ENCODE measurements at places on chromosomes 2 and 18. TPM values are rescaled to one million over a fixed set of nuclear protein-coding genes. Genes with fewer than 3 reads are reported as not detected.

GRCh38 chr18:42157878-42158277, 202.8 kb downstream of the PIK3C3 start:
- H3K4me3 ChIP-seq: no peak overlapping the region
- H3K27me3 ChIP-seq: no peaks in the 10 kb centered on the region
- no peak overlapping the region for H3K27ac ChIP-seq
- no peaks in the 10 kb centered on the region for H3K4me1 ChIP-seq

DNA sequence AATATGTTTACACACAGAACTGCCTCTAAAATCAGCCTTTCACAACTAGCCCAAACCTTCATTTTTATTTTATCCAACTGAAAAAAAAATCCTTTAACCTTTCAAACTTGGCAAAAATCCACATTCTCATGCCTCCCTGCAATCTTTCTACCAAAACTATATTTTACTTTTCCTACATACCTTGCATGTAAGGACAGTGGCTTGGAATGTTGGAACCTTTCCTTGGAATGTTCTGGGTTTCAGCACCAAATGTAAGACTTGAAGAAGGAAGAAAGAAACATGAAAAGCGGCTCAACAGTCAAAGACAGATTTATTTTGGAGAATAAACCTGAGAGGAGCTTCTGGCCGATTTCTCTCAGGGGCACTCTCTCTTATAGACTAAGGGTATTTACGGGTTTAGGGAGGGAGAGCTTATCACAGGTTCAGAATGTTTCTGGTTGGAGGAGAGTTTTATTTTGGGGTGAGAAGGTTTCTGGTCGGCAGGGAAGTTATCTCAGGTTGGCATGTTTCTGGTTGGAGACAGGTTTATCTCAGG, 79.7 kb downstream of the RRM2 start:
- H3K27ac ChIP-seq: no peak overlapping the region
- H3K4me3 ChIP-seq: no peak overlapping the region
- no peak for DNase-seq
- no peaks in the 10 kb centered on the region for H3K4me1 ChIP-seq

- no peak for DNase-seq
- H3K27me3 ChIP-seq: no peaks in the 10 kb centered on the region
- H3K4me3 ChIP-seq: no peak overlapping the region
- H3K27ac ChIP-seq: no peak overlapping the region
- H3K4me1 ChIP-seq: 0 out of 2 replicates have a peak, but pooled peaks cover 9% of the 10 kb centered on the region
- no peaks in the 10 kb centered on the region for H3K36me3 ChIP-seq
These were observed 464.1 kb downstream of the TGIF1 start for GRCh38 chr18:3914109-3914508.

DNA sequence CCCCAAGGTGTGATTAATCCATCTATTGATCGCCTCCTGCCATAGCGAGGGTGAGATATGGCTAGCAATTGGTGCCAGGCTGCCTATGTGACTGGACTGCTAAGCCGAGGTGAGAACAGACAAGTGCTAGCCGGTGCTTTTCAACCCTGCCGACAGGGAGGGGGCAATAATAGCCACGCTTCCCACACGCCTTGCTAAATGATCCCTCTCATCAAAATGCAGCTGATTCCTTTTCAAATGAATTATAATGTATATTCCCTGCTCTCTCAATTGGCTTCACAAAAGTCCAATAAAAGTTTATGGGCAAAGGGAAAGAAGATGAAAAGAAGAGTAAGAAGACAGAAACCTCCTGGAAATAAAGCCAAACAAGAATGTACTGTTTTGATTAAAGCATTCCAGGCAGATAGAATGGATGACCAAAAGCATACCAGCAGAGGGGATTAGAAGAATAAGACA, 235.6 kb downstream of the ICOS start:
- H3K27ac ChIP-seq: no peak overlapping the region
- H3K27me3 ChIP-seq: no peaks in the 10 kb centered on the region
- DNase-seq: no peak
- H3K4me3 ChIP-seq: no peak overlapping the region

DPP10 gene
- polyA plus RNA-seq: not detected

ALPI gene
- polyA plus RNA-seq: not detected

BCL11A gene
- polyA plus RNA-seq: 8.9 TPM

All from GM23248 (cell line).